ENCODE measurements at places on chromosomes 1 and 21.

DNA sequence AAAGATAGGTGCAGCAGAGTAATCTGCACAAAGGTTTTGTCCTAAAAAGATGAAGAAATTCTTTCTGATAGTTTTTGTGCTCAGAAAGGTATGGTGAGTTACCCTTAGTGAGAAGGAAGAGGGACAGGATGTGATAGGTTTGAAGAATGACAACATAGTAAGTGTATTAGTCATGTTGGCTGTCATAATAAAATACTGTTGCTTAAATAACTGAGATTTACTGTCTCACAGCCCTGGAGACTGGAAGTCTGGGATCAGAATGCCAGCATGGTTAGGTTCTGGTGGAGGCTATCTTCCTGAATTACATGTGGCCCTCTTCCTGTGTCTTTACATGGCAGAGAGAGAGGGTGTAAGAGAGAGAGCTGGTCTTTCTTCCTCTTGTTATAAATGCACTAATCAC, 965.2 kb downstream of the TTLL7 start:
- no peak for DNase-seq

GRCh38 chr1:228286505-228287417, 78.9 kb downstream of the OBSCN start:
- no peak for DNase-seq

GRCh38 chr1:119664067-119664466, 16.0 kb upstream of the ZNF697 start:
- DNase-seq = no peak

- DNase-seq = no peak
These were observed 33.9 kb downstream of the TMEM63A start for GRCh38 chr1:225848030-225848955.

DNA sequence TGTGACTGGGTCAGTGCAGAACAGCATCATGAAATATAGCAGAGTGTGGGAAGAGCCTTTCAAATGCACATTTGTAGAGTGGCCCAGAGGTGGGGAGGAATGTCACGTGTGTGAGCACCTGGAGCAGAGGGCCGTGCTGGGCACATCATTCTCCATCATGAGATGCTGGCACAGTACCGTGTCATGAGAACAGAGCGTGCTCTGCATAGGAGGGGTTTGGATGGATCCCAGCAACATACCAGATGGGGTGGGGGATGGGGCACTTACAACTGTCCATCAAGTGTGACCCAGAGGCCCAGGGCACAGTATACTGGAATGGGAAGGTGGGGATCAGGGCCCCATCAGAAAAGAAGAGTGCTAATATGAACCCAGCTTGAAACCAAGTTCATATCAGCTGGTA, 182.0 kb downstream of the LMX1A start:
- no peak for DNase-seq

DNA sequence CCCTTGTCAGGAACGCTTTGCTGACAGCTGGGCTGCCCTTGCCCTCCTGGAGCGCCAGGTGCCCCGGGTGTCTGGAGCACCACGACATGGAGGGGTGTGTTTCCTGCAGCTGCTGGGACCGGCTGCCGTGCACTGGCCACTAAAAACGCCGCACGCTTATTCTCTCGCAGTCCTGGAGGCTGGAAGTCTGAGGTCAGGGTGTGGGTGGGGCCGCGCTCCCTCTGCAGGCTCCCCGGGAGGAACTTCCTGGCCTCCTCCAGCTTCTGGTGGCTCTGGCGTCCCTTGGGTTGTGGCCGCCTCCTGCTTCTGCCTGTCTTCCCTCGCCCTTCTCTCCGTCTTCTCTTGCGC, 28.0 kb upstream of the PLCH2 start:
- no peak for DNase-seq

DNA sequence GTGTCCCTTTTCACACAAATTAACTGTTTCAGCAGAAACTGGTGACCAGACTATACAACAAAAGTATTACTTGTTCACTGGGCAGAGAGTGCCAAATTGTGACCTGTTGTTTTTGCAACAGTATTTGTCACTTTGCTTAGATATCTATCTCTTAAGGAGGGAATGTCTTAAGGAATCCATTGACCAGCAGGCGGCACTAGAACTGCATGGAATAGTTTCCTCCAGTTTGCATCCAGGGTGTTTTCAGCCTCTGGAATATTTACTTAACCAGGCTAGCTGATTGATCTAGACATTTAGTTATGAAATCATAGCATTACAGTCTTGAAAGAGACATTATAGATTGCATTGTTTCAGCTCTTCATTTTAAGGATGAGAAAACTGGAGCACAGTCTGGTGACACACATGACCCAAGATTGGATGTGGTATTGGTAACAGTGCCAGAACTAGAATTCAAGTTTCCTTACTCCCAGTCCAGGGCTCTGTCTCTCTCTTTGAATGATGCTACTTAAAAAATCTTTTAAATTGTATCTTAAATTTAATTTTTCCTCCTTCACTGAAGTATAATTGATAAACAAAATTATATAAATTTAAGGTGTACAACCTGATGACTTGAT, 16.9 kb downstream of the RPTN start:
- DNase-seq = no peak

GRCh38 chr21:21730512-21730911, 732.3 kb downstream of the NCAM2 start:
- DNase-seq = no peak

- DNase-seq = no peak
These were observed 12.7 kb upstream of the DYNLT5 start for GRCh38 chr1:66739401-66740157.

DNA sequence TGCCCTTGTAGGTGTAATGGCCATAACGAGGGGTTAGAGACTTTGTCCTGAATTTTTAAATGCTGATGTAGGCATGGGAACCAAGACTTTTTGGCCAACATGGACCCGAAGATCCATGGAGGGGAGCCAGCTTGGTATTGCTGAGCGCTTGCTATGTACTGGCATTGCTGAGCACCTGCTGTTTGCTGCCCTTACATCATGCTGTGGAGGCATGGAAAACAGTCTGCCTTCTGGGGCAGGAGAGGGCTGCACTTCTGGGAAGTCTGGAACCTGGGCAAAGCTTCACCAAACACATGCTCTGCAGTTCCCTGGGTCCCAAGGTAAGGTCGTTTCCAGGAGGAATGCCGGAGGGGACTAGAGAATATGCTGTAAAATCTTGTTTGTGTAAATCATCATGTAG, 86.3 kb upstream of the CNIH3 start:
- no peak for DNase-seq
